Iris pigment epithelial cell (primary cell): ENCODE measurements at places on chromosomes 4 and X.
A peak's percentile ranks its signal among the peaks of the same experiment; 100 is the strongest.

DNA sequence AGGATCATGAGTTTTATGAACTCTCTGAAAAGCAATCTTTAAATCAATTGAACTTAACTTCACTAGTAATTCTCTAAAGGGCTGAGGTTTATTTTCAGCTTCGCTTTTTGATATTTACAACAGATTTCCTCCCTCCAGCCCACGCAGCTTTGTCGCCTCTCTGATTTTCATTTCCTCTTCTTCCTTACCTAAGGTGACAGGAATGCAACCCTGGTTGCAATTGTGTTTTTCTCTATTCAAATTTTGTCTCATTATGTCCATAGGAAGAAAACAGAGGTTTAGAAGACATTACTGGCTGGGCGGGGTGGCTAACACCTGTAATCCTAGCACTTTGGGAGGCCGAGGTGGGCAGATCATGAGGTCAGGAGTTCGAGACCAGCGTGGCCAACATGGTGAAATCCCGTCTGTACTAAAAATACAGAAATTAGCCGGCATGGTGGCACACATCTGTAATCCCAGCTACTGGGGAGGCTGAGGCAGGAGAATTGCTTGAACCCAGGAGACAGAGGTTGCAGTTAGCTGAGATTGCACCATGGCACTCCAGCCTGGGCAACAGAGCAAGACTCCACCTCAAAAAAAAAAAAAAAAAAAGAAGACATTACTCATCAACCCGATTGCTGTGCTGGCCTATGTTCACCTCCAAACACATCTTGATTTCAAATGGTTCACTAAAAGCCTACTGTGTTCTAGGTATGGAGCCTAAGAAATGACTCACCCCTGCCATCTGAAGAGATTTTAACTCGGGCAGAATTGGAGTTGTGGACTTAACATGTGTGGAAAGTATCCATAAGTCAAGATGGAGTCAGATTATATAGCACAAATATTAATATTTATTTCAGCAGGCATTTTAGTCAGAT is 36.8 kb downstream of the VSIG4 start:
- DNase-seq, result no peak

DNA sequence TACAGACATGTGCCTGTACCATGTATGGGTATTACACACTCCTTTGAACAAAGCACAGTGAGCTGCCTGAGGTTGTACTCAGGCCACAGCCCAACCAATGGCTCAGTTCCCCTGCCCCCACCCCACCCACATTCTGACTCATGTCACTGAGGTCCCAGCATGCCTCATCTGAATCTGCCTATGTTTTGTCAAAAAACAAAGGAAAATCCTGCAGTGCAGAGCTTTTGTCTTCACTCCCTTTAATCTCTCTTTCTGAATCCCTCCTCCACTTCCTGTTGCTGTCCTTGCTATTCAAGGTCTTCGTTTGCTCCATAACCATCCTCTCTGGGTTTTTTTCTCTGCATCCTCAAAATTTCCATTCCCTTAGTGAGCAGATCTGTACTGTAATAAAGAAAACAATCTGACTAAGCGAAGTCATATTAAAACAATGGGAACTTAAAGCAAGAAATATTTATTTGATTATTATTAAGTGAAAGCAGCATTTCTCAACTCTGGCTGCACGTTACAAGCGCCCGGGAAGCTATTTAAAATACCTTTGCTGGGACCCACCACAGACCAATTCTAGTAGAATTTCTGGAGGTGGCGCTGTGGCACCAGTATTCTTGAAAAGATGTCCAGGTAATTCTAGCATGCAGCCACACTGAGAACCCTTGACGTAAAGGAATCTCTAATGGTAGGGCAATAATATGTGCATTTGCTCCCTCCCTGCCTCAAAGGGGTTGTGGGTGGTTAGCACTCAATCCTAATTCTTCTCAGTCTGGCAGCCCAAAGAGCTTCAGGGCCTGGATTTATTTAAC is 8.7 kb downstream of the GUCY2F start:
- DNase-seq, result peak; percentile 51

DNA sequence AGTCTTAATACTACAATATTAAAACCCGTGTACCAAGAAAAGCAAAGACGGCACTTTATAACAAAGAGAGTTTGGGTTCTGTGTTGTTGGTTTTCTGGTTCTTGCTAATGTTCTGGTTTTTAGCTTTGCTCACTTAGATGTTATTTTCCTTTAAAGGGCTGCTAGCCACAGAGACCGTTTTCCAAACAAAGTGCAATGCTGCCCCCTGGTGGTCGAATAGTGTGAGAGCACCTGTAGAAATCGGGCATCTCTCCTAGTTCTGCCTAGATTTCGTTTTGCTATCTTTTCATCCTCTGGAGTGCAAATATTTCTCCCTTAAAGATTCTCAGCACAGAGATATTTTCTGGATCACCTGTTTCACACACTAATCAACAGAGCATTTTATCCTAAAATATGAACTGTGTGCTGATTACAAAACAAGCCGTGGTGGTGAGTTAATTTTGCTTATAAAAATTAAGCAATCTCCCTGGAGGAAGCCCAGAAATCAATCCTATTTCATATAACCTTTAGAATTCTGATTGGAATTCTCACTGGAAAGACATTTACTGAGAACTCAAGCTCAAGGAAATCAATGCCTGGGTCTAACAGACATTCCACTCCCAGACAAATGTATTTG is 334.5 kb upstream of the NOCT start:
- DNase-seq, result peak; percentile 66

GRCh38 chrX:111124418-111124817 is 28.4 kb downstream of the PAK3 start:
- no peak for DNase-seq

DNA sequence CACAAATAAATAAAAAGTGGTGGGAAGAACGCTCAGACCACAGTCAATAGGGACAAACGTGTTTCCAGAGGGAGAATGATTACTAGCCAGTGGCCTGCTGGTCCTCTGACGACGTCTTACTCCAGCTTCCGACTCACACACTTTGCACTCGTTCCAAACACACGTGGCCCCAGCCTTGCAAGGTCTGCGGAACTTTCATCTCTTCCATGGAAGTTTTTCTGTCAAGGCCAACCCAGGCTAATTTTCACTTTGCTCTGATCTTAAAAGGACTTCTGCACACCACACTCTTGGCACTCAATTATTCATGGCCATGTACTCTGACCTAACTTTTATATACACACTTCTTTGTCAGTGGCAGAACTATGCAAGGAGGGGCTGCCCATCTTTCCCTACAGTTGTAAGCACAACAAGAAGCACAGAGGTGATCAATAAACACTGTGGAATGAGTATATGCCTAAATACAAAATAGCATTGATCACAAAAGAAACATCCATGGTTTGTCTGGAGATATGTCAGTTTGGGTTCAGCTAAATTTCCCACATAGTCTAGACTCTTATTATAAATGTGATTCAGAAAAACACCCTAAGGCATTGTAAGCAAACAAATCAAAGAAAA is 69.4 kb downstream of the STX18 start:
- DNase-seq, result no peak

- DNase-seq, result peak; percentile 46
These were observed 44.2 kb downstream of the CLDN34 start for GRCh38 chrX:10011261-10011931.

DNA sequence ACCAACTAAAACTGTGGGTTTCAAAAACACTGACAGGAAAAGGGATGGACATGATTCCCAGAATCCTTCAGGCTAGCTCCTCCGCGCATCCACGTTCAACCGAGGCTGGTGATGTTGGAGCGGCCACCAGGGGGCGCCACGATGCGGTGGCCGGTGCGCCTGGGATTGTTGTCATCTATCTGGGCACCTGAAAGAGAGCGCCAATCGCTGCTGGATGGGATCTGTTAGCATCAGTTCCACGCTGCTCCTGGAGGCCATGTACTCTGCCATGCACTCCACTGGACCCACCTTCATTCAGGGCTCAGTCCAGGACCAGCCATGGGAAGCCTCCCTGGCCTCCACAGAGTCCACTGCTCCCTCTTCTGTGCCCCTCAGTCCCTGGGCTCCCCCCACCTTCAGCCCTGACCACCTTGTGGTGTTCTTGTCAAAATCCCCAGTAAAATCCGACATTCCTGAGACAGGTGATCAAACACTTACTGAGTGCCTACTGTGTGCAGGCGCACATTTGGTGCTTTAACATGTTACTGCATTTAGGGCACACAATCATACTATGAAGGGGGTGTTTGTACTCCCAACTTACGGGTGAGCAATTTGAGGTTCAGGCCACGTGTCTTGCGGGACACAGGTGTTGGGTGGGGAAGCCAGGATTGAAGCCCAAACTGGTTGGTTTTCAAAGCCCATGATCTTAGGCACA is 71.1 kb downstream of the CRMP1 start:
- no peak for DNase-seq

DNA sequence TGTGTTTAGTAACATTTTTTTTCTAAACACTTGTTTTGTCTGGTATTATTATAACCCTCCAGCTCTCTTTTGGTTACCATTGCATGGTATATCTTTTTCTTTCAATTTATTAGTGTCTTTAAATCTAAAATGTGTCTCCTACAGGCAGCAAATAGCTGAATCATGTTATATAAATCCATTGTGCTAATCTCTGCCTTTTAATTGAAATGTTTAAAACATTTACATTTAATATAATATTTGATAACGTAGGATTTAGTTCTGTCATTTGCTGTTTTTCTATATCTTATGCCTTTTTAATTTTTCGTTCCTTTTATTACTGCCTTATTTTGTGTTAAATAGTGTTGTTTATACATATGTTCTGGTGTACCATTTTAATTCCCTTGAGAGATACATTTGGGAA is 17.1 kb upstream of the CCDC110 start:
- no peak for DNase-seq

- no peak for DNase-seq
These were observed 174.0 kb upstream of the FMR1 start for GRCh38 chrX:147737690-147738089.

DNA sequence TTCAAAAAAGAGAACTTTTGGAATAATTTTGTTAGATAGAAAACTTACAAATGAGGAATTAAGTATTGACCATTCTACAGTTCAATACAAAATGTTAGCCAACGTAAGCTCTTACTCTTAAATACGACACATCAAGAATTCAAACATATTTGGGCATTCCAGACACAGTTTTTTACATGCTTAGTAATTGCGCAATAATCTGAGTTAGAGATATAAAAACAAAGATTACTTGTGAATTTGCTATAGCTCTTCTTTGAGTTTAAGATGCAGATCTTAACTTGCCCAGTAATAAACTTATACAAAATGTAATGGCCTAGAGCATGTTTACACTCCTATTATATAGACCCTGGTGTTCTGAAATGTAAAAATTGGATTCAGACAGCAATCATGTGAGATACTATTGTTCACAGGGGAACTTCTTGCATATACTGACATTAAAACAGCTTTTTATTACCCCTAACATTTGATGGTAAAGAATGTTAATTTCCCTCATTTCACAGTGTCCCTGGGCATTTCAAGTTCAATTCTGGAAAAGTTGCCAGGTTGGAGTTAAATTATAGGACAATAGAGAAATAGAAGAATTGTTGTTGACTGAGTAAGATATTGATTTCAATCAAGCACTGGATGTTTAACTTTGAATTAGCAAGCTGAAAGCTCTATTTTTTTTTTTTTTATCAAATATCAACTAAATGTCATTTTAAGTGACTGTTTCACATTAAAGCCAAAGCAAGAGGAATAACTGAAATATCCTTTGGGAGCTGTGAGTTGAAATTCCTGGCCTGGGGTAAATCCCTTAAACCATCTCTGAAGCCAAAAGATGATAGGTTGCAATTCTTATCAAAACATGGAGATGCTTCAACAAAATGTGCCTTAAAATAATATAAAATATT is 910 bp downstream of the HPGDS start:
- peak; percentile 44 for DNase-seq

- DNase-seq, result peak; percentile 20
These were observed 60.4 kb downstream of the PPEF2 start for GRCh38 chr4:75841641-75842520.

DNA sequence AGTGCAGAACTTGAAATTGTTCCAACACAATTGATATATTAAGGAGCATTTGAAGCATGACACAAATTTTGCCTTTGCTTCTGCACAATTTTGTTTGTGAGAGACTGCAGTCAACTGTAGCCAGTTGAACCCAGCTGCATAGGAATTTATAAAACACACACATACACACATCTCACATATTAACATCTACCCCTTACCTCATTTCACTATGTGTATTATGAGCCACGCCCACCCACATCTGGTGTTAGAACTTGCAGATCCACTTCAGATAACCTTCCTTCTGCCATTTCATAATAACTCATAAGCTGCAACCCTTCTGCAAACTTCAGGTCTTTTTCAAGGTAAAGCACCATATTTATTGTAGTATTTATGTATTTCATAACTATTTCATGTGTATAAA is 188.1 kb upstream of the WDFY3 start:
- no peak for DNase-seq

DNA sequence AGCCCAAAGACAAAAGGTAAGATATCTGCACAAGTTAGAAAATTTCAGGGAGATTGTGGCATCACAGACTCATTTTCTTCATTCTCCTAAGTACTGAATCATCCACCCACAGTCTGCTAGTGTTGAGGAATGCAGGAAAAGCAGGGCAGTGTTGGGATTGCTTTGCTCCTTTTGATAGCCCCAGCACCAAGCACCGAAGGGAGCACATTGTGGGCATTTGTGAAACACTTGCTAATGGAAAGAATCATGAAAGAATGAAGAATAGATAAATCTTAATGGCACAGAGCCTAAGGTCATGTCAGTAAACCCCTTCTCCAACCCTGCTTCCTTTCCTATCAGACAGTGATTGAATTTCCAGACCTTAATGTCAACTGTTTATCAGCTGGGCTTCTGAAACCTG is 103.1 kb upstream of the GPRIN3 start:
- peak; percentile 53 for DNase-seq

DNA sequence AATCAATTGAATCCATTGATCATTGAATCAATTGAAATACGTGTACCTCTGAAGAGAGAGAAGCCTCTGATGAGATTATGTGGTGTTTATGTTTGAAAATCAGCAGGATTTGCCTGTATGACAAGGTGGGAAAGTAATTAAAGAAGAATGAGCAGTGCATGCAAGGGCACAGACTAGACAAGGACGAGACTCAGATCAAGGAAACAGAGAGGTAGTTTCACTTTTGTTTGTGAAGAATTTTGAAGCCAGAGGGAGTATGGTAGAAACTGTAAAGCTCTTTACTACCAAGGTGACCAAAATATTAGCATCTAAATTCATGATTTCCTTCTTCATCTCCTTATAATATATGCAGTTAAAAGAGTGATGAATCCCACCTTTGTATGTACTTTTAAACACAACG is 1830.0 kb upstream of the IGFBP7 start:
- DNase-seq, result no peak

DNA sequence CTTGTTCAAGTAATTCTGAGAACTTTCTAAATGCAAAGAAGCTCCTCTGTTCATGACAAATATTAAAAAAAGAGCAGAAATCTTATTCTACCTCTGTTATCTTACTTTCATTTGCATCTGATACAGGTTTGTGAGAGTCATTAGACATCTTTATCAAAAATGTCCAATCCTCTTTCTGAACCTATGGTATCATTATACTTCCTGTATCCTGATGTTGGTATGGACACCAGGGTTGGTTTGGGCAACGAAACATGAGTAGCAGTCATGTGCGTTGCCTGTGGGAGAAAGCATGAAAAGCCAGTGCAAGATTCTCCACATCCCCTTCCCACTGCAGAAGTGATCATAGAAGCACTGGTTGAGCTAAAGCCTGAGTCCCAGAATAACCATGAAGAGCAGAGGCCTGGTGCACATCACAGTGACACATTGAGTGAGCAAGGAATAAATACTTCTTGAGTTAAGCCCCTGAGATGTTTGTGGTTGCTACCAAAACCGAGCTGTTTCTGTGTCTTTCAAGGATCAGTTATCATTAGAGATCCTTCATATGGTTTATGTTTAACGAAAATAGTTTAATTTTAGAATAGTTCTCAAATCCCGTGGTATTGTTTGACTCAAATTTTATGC is 197.2 kb downstream of the BANK1 start:
- no peak for DNase-seq
